ENCODE measurements at places on chromosomes 16 and 17. TPM values are rescaled to one million over a fixed set of nuclear protein-coding genes. Genes with fewer than 3 reads are reported as not detected.

ERAL1 gene
- 61.2 TPM for total RNA-seq

TBC1D3K gene
- not detected for total RNA-seq

PRR35 gene
- total RNA-seq = not detected

DNA sequence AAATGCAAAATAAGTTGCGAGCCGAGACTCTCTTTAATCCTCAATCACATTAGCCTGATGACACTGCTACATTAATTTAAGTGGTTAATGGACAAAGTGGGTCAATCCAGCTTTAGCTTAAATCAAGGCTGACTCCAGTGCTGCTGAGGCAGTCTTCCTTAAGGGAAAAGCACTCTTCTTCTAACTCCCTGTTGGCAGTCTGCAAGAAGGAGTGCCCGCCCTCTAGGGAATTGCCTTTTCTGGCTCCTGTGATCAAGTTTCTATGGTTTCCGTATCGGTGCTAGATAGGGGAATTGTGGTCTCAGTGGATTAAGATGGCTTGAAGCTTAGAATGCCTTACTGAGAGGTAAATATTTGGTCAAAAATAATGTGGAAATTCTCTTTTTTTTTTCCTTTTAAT is 41.0 kb downstream of the HS3ST3B1 start:
- H3K27ac ChIP-seq = no peak overlapping the region
- H3K4me1 ChIP-seq = peaks cover 32% of the 10 kb centered on the region
